ENCODE measurements at places on chromosomes 4 and X.
A peak's percentile ranks its signal among the peaks of the same experiment; 100 is the strongest.

DNA sequence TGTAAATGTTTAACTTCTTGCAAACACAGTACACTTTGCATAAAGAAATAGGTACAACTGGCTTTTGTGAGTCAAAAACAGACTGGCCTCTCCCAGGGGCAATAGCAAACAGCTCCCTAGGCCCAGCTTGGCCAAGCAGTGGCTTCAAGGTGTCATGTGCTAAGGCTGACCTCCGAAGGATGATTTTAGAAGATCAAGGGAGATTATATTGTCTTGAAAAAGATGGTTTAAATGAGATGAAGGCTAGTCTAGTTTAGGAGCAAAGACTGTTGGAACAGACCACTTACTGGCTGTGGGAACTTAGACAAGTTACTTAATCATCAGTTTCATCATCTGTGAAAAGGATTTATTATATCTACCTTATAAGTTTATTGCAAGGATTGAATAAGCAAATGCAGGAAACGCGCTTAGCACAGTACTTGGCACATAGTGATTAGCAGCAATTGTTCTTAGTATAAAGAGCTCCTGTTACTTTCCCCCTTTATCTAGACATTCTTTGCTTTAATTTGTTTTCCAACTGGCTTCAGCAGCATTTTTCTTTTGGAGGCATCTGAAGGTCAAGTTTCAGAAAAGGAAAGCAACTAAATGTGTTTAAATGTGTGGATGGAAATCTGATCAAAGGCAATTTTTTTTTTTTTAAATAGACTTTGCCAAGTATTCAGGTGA is 17.2 kb downstream of the ANXA3 start:
- no peak for DNase-seq

- no peak for DNase-seq
Measured at GRCh38 chrX:65821721-65822496, 154.5 kb downstream of the MSN start.

DNA sequence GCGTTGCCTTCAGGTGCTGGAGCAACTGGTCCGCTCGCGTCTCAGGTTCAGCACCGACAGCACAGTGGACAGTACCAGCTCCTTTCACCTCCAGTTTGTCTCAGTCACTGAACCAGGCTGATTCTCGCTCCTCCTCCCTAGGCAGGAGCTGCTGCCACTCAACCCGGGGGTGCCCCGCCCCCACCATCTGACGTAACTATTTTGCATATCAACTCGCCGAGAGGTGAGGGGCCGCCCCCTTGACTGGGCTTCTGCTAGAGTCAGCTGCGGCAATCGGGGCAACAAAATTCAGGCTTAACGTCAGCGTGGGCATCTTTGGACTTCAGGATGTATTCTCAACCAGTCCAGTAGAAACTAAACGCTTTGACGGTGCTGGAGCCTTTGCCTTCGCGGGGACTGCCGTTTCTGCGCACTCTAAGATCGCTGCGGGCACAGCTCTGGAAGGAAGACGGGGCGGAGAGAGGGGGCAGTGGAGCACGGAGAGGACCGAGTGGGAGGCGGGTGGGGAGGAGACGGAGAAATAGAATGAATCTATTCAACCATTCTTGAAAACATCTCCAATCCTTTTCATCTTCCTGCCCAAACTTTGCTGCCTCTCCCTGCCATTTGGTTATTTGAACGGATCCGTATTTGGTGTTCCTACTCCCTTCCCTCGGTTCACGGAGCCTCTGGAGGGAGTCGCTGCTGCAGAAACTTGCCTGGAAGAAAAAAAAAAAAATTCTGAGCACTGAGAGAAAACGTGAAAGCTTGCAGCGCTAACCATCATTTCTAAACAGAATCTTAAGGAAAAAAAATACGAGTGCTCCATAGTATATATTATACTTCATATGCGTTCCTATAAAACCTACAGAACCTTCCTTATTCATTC is at the start of gene FSTL5:
TSS of gene FSTL5 (minus strand) at position 109 of the 868 bp plus-strand sequence. CDS start 52,604 bp downstream, outside the sequence.
- no peak for DNase-seq

GRCh38 chrX:850471-850916 is 219.9 kb downstream of the SHOX start:
- no peak for DNase-seq

DNA sequence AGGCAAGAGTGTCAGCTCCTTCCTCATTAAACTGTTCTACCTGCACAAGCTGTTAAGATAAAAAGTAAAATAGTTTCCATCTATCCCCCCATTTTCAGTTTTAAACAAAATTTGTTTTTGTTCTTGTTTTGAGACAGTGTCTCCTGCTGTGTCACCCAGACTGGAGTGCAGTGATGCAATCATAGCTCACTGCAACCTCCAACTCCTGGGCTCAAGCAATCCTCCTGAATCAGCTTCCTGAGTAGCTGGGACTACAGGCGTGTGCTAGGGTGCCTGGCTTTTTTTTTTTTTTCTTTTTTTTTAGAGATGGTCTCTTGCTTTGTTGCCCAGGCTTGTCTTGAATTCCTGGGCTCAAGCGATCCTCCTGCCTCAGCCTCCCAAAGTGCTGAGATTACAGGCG is 105.4 kb downstream of the HS6ST2 start:
- DNase-seq: no peak

DNA sequence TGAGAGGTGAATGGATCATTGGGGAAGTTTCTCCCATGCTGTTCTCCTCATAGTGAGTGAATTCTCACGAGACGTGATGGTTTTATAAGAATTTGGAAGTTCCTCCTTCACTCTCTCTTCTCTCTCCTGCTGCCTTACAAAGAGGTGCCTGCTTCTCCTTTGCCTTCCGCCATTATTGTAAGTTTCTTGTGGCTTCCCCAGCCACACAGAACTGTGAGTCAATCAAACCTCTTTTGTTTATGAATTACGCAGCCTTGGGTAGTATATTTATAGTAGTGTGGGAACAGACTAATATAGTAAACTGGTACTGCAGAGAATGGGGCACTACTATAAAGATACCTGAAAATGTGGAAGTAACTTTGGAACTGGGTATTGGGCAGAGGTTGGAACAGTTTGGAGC is 7.8 kb upstream of the CTAG2 start:
- no peak for DNase-seq

DNA sequence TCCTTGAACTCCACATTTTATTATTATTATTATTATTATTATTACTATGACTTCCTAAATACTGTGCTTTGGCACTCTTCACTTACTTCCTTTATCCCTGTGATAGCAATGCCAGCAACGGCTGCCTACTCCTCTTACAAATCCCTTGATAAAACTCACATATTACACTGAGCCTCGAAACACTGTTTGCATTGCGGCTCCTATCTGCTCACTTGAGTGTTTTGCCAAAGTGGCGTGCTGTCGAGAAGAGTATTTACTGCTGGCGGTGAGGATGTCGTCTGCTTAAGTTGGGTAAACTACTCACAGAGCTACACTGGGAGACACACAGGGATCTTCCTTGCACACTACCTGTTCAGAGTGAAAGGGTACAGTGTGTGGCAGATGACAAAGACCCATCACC is 143.4 kb upstream of the VCX3A start:
- no peak for DNase-seq

GRCh38 chr4:163672751-163673150 is 178.3 kb downstream of the TMA16 start:
- DNase-seq: no peak

- peak; percentile 88 for DNase-seq
Measured at GRCh38 chr4:72569719-72570235, 756 bp upstream of the ADAMTS3 start.

GRCh38 chr4:42412251-42412650 is 15.0 kb downstream of the SHISA3 start:
- peak; percentile 46 for DNase-seq

- no peak for DNase-seq
Measured at GRCh38 chr4:8108991-8109390, 49.6 kb downstream of the ABLIM2 start.

DNA sequence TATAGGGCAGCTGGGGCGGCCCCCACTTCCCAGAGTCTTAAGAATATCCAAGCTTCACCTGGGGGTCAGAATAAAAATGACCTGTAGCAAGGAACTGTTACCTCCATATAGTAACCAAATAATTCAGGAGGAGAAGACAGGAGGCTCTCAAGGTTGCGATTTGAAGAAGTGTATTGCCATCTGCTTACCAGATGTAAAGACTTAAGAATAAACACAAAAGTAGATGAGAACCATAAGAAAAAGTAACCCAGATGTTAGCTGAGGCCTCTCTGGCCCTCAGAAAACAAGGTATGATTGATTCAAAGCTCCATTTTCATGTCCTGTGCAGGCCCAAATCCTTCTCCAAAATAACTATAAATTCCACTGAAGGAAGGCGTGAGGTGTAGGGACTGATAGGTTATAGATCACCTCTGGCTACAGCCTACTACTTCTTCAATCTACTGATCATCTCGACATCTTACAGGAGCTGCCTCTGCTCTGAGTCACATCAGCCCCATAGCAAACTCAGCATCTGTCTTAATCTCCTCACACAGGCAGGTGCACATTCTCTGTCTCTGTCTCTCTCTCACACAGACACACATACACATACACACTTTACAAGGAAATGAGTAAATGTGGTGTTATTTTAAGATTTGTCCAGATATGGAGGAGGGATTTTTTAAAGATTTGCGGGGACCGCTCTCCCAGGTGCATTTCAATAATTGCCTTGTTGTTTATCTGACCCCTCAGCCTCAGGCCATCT is 193.9 kb upstream of the EDNRA start:
- no peak for DNase-seq

DNA sequence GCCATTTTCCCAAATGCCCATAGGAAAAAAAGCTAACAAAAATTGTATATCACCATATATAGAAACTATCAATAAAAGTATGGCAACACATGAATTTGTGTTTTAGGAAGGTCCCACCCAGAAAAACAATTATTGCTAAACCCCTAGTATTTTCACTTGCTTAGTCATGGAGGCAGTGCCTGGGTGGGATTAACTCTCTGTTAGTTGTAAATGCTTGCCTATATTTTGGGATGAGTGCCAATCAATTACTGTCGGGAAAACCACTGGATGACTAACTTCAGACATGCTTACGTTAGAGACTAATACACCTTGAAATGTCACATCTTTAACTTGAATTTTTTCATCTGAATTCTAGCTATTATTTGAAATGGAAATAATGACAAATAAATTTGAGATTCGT is 33.9 kb downstream of the TMPRSS11A start:
- DNase-seq: peak; percentile 67

GRCh38 chrX:149571770-149572169 is 15.5 kb downstream of the MAGEA9B start:
- no peak for DNase-seq

GRCh38 chrX:39900777-39901170 is 197.0 kb downstream of the BCOR start:
- DNase-seq: no peak

GRCh38 chr4:55820279-55820678 is 689 bp downstream of the EXOC1L start:
- DNase-seq: no peak

DNA sequence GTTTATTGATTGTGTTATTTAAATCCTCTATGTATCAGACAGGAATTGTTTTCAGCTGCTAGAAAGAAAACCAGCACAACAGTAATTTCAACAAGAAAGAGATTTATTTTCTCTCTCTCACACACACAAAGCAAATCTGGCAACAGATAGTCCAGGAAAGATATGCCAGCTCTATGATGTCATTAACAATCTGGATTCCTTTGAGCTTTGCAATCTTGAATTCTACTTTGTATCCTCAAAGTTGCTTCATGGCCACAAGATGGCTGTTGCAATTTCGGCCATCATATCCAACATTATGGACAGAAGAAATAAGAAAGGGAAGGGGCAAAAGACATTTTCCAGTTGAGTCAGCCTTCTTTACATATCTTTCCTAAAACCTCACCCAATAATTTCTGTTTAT is 19.8 kb upstream of the FMR1 start:
- peak; percentile 67 for DNase-seq

DNA sequence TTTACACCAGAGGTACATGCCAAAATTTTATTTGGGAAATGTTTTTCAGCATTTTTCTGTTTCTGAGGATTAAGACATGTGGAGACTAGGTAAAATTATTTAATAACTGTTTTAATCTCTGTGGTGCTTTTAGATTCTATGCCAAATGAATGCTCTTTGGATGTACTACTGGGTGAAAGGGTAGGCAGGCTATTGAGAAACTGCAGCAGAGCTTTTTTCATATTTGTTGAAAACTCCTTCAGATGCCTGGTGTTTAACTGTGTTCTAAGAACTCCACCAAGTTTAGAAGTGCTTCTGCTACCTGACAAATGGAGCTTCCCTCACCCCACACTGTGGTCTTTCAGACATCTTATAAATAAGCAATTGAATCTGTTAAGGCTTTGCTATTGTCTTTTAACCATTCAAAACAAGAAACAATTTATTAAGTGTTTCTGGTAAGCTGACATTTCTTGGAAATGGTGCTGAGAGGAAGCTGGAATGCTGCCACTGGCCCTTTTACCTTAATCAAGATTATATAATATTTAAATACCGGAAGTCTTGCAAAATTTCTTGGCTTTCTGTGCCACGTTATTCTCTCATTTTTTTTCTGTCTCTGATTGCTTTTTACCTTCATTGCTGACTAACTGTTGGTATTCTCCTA is 51.2 kb upstream of the CYSLTR1 start:
- DNase-seq: no peak
